HFFc6 (cell line): ENCODE measurements at places on chromosomes 2 and 18. TPM values are rescaled to one million over a fixed set of nuclear protein-coding genes. Genes with fewer than 3 reads are reported as not detected.

The SPATS2L gene
- total RNA-seq = 134 to 197 TPM (median 186 TPM) in 3 replicates

The ZNF638 gene
- 61.1 to 66.7 TPM (median 65.7 TPM) in 3 replicates for total RNA-seq

DNA sequence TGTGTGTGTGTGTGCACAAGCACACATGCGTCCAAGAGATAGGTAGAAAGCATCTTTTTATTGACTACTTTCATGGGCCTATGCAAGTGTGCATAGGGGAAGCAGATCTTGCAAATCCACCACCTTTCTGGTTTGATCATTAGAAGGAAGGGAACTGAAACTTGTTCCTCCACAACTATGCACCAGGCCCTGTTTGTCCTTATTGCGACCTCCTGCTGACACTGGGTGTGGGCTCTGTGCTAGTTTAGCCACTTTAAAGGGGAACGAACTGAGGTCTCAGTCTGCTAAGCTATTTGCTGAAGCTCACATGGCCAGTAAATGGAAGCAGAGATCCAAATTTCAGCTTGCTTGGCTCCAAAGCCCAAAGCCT lies 32.1 kb upstream of the INSIG2 start:
- no peak overlapping the region for H3K27ac ChIP-seq
- no peak for DNase-seq
- H3K27me3 ChIP-seq = peaks cover 25% of the 10 kb centered on the region
- no peak overlapping the region for H3K4me3 ChIP-seq

DNA sequence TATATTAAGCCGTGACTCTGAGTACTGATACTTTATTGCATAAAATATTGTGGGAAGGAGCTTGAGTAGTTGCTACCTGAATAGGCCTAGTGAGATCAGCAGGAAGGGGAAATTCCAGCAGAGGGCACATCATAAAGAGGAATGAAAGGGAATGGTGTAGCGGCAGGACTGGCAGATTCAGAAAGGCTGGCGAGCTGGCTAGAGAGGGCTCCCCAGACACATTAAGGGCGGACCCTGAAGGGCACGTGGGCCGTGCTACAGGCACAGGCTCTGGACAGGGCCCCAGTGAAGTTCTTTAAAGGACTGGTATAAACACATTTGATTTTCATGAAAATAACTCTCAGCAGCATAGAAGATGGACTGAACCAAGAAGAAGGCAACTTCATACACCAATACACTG lies 43.0 kb downstream of the PTPN2 start:
- no peak for DNase-seq
- peaks cover 14% of the 10 kb centered on the region for H3K36me3 ChIP-seq
- H3K27me3 ChIP-seq = no peaks in the 10 kb centered on the region
- H3K4me1 ChIP-seq = peaks cover 70% of the 10 kb centered on the region

- H3K27ac ChIP-seq = no peak overlapping the region
- no peak for DNase-seq
- H3K4me1 ChIP-seq = peaks cover 66% of the 10 kb centered on the region
- peaks cover 3% of the 10 kb centered on the region for H3K27me3 ChIP-seq
- no peak overlapping the region for H3K4me3 ChIP-seq
Observed at GRCh38 chr18:48608581-48608980, 69.8 kb downstream of the CTIF start.

DNA sequence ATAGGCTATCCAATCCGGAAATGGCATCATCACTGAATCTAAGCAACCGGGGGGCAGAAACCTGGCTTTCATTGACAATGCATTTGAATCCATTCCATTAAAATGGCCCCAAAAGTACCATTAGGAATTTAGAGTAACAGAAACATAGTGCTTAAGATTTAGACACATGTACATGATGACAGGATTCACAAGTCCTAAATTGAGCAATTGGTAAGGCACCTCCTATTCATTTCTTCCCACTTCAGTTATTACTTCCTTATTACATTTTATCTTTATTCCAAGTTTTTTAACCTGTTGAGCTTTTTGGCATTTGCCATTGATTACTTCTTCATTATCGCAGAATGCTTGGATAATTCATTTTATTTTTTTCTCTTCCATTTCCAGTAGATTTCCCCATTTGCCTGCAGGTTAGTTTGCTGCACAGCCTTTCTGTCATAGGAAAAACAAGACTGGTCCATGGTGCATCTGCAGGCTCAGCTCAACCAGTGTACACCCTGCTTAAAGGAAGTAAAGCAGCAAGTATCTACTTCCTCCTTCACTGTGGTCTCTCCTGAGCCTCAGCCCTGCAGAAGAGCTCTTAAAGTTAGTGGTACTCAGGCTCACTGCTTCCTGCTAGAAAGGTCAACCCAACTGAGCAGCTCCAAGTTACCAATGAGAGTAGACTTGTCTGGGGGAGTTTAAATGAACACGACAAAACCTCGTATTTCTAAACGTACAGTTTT lies 89.2 kb downstream of the DOCK10 start:
- DNase-seq = no peak
- H3K4me1 ChIP-seq = peaks cover 76% of the 10 kb centered on the region

DNA sequence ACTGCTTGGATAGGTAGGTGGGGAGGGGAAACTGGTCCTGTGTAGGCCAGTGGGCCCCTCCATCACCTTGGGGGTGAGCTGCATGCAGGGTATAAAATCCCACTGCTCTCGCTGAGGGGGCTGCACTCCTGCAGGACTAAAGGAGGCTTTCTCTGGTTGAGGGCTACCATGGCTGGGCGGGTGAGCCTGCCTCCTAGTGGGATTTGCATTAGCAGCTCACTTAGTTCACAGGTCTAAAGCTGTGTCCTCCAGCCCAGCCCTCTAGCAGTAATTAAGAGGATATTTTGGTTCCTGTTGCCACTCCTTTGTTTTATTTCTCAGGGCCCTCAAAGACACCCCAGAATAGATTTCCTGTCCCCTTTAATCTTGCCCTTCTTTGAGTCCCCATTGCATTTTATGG lies 24.6 kb downstream of the TMEM127 start:
- no peak overlapping the region for H3K4me3 ChIP-seq
- DNase-seq = no peak
- H3K27me3 ChIP-seq = peaks cover 1% of the 10 kb centered on the region
- H3K36me3 ChIP-seq = peaks cover 15% of the 10 kb centered on the region
- peak overlapping the region; percentile 89 for H3K27ac ChIP-seq

The KYNU gene
- 0.16 to 0.55 TPM in 2 of 3 replicates, not detected in the other for total RNA-seq

GRCh38 chr18:79611040-79611681 lies 68.4 kb upstream of the CTDP1 start:
- no peaks in the 10 kb centered on the region for H3K4me1 ChIP-seq
- H3K27me3 ChIP-seq = no peaks in the 10 kb centered on the region; the same call in 1 of the 2 replicates
- H3K27ac ChIP-seq = no peak overlapping the region
- no peak for DNase-seq
- peaks cover 5% of the 10 kb centered on the region; the same call in 1 of the 2 replicates for H3K36me3 ChIP-seq

The ABCG5 gene
- total RNA-seq = not detected in 3 replicates

DNA sequence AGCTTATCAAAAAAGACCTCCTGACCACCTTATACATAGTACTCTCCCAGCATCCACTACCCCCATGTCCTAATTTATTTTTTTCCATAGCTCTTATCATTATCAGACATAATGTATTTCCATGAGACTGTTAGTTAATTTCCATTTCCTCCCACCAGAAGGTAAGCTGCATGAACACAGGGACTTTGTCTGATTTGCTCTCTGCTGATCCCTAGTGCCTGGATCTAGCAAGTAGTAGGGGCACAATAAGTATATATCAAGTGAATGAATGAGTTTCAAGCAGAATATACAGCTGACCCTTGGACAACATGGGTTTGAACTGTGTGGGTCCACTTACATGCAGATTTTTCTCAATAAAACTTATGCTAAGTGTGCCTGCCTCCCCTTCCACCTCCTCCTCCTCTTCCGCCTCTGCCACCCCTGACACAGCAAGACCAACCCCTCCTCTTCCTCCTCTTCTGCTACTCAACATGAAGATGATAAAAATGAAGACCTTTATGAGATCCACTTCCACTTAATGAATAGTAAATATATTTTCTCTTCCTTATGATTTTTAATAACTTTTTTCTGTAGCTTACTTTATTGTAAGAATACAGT lies 53.8 kb downstream of the CTAGE1 start:
- H3K4me3 ChIP-seq = no peak overlapping the region
- no peaks in the 10 kb centered on the region for H3K4me1 ChIP-seq
- no peak for DNase-seq
- no peaks in the 10 kb centered on the region for H3K36me3 ChIP-seq

GRCh38 chr2:47297767-47298425 lies 105.1 kb upstream of the MSH2 start:
- H3K27me3 ChIP-seq = peaks cover 10% of the 10 kb centered on the region
- H3K4me3 ChIP-seq = no peak overlapping the region
- H3K4me1 ChIP-seq = peaks cover 19% of the 10 kb centered on the region
- no peak overlapping the region for H3K27ac ChIP-seq
- no peaks in the 10 kb centered on the region for H3K36me3 ChIP-seq

DNA sequence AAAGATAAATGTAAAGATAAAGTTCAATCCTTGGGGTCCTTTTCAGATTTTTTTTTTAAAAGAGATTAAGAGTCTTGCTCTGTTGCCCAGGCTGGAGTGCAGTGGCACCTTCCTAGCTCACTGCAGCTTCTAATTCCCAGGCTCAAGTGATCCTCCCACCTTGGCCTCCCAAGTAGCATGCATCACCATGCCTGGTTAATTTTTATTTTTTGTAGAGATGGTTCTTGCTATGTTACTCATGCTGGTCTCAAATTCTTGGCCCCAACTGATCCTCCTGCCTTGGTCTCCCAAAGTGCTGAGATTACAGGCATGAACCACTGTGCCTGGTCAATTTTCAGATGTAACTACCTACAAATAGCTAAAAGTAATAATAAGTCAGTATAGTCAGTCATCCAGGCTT lies 21.1 kb downstream of the NFE2L2 start:
- peaks cover 5% of the 10 kb centered on the region for H3K36me3 ChIP-seq
- no peak for DNase-seq
- H3K4me1 ChIP-seq = peaks cover 82% of the 10 kb centered on the region
- peak overlapping the region; percentile 98 for H3K27ac ChIP-seq
- H3K4me3 ChIP-seq = peak overlapping the region; percentile 83
- H3K27me3 ChIP-seq = no peaks in the 10 kb centered on the region

The AGBL5 gene
- total RNA-seq = 24.3 to 30.3 TPM (median 27.0 TPM) in 3 replicates

DNA sequence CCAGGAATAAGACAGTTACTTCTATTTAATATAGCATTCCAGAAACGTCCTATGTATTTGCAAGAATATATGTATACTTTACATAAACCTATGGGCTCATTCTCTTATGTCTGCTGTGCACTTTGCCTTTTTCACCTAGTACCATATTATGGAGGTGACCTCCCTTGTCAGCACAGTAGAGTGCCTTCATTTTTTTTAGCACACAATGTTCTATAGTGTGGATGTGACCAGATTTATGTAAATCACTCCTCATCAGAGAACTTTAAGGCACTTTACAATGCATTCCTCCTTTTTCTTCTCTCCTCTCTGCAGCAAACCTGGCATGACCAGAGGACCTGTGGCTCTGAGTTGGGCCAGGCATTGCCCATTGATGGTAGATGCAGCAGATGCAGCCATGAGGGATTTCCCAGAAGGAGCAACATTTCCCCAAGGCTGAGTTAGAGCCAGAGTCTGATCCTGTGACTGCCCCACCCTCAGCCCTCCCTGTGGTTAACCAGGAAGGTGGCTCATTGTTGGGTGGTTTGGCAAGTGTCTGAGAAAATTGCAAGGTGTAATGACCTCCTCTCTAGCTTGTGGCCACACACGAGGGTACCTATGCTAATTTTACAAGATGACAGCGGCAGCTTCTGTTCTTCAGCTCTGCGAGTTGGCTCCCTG lies 76.5 kb upstream of the DLX2 start:
- peaks cover 47% of the 10 kb centered on the region for H3K4me1 ChIP-seq
- H3K4me3 ChIP-seq = peak overlapping the region; percentile 38
- DNase-seq = peak; percentile 24
- H3K27ac ChIP-seq = peak overlapping the region; percentile 47; the same call in 1 of the 2 replicates
- H3K27me3 ChIP-seq = no peaks in the 10 kb centered on the region

- peak; percentile 81 for DNase-seq
- H3K36me3 ChIP-seq = peaks cover 20% of the 10 kb centered on the region
- peaks cover 10% of the 10 kb centered on the region for H3K27me3 ChIP-seq
- peak overlapping the region; percentile 98 for H3K27ac ChIP-seq
- H3K4me1 ChIP-seq = peaks cover 47% of the 10 kb centered on the region
Observed at GRCh38 chr2:8680822-8681760, 765 bp upstream of the ID2 start.

DNA sequence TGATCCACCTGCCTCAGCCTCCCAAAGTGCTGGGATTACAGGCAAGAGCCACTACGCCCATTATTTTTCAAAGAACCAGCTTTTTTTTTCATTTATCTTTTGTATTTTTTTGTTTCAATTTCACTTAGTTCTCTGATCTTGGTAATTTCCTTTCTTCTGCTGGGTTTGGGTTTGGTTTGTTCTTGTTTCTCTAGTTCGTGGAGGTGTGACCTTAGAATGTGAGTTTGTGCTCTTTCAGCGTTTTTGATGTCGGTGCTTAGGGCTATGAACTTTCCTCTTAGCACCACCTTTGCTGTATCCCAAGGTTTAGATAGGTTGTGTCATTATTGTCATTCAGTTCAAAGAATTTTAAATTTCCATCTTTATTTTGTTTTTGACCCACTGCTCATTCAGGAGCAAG lies 86.7 kb upstream of the MSTN start:
- H3K4me3 ChIP-seq = no peak overlapping the region
- no peak overlapping the region for H3K27ac ChIP-seq
- no peak for DNase-seq
- H3K36me3 ChIP-seq = no peaks in the 10 kb centered on the region
- no peaks in the 10 kb centered on the region for H3K4me1 ChIP-seq
